ENCODE measurements at places on chromosomes 2 and 18.

DNA sequence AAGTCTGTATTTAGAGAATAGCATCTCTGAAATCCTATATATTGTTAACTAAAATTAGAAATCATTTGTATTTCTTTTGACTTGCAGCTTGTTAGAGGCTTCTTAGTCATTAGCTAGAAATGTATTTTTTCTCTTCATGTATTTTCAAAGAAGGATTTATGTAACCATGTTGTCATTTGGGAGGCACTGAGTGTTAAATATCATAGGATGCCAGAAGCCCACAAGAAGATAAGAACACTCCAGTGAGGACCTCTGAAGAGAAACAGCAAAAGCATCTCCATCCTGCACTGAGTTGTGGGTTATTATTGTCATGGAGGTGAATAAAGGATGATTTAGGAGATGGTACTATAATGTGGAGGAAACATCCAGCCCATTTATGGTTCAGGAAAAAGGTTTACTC is 93.5 kb downstream of the UBE2E3 start:
- no peak for DNase-seq

- DNase-seq = no peak
These were observed 9.3 kb downstream of the NCK2 start for GRCh38 chr2:105754011-105754410.

- DNase-seq = no peak
These were observed 142.4 kb downstream of the SOCS6 start for GRCh38 chr18:70431203-70431624.

GRCh38 chr2:69241093-69241492 is 145.9 kb downstream of the GFPT1 start:
- no peak for DNase-seq

GRCh38 chr2:236219411-236219810 is 44.8 kb downstream of the ASB18 start:
- DNase-seq = no peak

GRCh38 chr18:8870528-8870927 is 165.2 kb downstream of the MTCL1 start:
- DNase-seq = no peak

Measured in hematopoietic multipotent progenitor cell treated with erythropoietin and hydrocortisone succinate and interleukin-3 and kit ligand, for 8 days (in vitro differentiated cells).